NCI-H2107 (cell line): ENCODE measurements at places on chromosomes 4 and X.

GRCh38 chr4:6410068-6410467 lies 62.3 kb downstream of the PPP2R2C start:
- no peak for DNase-seq

DNA sequence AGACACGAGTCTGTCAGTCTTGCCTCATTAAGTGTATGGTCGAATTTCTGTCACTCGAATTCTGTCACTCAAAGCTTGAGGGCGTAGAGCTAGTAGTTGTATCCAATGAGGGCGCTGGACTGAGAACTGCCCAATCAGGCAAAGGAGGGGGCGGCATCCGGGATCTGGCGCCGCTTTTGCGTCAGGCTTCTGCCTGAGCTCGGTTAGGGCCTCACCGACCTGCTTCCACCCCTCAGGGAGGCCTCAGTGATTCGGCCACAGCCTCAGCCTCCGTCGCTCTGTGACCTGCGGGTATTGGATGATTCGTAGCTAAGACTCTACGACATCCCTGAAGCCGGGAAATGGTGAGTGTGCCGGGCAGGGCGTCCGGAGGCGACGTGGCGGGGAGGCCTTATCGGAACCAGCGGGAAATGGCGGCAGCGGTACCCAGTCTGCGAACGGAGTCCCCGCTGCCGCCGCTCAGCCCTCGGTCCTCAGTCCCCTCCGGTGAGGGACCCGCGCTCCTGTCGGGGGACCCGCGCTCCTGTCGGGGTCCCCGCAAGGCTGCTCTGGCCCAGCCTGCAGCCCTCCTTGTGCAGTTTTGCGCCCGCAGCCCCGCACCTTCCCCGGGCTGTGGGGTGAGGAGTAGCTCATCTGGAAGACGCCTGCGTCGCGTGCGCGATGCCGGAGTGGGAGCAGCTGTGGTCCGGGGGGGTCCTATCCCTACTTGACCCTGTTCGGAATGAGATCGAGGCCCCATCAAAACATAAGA lies 88.3 kb downstream of the ZNF718 start:
- no peak for DNase-seq

- DNase-seq, result no peak
Observed at GRCh38 chrX:136525738-136526606, 6.0 kb upstream of the VGLL1 start.

DNA sequence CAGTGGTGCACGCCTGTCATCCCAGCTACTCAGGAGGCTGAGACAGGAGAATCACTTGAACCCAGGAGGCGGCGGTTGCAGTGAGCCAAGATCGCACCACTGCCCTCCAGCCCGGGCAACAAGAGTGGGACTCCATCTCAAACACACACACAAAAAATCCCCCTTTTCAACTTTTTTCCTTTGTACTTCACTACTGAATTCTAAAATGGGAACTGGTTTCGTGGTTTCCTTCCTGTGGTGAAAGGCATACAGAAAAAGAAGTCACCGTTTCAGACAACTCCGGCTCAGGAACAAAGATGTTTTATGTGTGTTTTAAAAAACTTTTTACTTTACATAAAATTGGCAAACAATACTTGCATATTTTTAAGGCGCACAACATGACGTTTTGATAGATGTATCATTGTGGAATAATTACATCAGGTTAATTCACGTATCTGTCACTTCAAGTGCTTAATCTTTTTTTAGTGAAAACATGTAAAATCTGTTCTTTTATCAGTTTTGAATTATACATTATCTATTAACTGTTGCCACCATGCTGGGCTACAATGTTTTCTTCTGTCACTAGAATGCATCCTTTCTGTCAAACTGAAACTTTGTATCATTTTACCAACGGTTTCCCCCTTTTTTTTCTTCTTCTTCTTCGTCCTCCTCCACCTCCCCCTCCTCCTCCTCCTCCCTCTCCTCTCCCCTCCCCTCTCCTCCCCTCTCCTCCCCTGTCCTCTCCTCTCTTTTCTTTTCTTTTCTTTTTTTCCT lies 186.0 kb downstream of the CRLF2 start:
- DNase-seq, result no peak

GRCh38 chr4:141900856-141901255 lies 264.5 kb downstream of the IL15 start:
- no peak for DNase-seq

- DNase-seq, result no peak
Observed at GRCh38 chr4:91325495-91325894, 978.3 kb upstream of the GRID2 start.

DNA sequence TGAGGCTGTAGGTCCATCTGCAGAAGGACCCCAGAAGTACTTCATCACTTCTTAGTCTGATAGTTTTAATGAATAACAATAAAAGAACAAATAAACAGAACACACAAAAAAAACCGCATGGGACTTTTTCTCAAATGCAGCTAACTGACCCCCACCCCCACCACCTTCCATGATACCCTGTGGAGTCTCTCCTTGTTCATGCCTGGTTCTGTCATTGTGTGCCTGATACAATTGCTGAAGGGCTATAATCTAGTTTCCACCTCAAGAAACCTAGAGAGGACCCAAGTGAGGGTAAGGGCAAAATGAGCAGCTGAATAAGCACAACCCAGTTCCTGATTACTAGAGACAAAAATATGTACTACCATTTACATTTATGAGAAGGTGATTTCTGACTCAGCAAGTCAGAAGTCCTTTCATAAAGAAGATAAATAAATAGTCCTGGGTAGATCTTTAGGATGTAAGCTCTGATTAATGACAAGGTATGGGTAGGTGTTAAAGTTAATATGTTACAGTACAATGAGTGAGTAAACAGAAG lies 155.1 kb downstream of the TMA16 start:
- no peak for DNase-seq

- DNase-seq, result no peak
Observed at GRCh38 chr4:121709766-121710405, 13.1 kb upstream of the ANXA5 start.

- no peak for DNase-seq
Observed at GRCh38 chr4:81455897-81456296, 15.8 kb downstream of the RASGEF1B start.

DNA sequence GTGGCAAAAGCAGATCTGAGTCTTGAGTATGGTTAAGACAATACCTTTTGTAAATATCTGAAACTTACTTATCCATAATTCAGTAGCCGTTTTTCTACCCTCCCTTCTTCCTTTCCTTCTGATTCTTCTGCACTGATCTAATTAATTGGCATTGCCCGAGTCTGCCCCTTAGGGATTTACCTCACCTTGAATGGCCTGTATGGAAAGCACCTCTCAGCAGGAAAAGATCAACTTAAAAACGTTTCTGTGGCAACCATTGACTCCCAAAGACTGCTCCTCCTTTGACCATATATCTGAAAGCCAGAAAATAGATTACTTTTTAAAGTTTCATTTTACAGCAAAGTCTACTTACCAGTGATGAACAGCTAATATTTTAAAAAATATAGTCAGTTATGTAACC lies 496.5 kb upstream of the LCORL start:
- DNase-seq, result no peak

DNA sequence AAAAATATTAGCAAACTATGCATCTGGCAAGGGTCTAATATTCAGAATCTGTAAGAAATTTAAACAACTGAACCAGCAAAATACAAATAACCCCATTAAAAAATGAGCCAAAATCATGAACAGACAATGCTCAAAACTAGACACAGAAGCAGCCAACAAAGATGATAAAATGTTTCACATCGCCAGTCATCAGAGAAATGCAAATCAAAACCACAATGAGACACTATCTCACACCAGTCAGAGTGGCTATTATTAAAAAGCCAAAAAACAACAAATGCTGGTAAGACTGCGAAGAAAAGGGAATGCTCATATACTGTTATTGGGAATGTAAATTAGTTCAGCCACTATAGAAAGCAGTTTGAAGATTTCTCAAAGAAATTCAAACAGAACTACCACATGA lies 201.3 kb upstream of the CPEB2 start:
- no peak for DNase-seq

- DNase-seq, result no peak
Observed at GRCh38 chr4:14874990-14875389, 127.3 kb upstream of the CPEB2 start.

DNA sequence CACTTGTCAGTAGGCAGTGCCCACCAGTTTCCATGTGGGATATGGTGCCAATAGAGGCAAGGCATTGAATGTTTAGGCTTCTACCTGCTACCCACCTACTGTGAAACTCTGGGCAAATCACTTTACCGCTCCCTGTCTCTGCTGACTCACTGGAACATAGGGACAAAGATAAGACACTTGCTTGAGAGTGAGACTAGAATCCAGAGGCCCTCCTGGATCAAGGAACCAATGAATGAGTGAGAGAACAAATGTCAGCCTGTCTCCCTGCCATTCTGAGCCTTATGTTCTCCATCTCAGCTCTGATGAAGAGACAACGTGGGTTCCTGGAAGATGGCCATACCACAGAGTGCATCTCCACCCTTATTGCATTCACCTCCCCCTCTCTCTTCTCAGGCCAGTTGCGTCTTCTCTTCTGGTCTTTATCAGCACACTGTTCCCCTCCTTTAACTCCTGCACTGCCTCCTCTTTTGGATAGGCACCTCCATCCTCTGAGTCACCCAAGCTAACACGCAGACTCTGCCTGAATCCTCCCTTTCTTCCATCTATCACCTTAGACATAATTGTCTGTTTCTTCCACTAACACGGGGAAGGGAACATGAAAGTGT lies 15.4 kb upstream of the PRRG3 start:
- no peak for DNase-seq

DNA sequence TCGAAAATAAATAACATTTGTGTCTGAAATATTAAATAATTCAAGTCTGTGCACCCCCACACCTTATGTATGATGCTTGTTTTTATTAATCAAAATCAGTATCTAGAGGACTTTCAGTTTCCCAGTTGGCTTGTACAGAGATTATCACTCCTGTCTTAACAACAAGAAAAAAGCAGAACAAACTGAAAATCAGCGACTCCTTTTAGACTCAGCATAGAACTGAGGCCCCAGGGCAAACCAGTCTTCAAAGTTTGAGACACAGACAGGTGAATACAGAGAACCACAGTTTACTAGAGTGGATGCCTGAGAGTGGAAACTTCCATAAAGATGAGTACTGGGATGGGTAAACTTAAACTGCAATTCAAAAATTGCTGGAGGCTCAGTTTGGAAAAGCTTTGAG lies 142.8 kb upstream of the KLF8 start:
- no peak for DNase-seq

DNA sequence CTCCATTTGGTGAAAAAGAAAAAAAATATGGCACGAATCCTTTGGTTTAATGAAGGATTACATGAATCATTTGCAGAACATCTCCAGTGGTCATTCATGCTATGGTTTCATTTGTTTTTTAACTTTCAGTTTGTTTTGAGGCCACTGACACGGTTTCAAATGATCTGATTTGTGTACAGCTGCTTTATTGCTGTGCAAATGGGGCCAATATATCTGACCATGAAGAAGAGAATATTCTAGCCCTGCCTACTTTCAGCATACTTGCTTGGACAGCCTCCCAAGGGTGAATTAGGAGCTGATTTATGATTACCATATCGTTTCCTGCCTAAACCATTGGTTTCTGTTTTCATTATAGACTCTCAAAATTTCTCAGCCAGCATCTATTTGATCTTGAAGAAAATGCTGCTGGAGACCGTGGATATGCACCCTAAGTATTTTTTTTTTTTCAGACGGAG lies 30.7 kb downstream of the SPARCL1 start:
- no peak for DNase-seq

DNA sequence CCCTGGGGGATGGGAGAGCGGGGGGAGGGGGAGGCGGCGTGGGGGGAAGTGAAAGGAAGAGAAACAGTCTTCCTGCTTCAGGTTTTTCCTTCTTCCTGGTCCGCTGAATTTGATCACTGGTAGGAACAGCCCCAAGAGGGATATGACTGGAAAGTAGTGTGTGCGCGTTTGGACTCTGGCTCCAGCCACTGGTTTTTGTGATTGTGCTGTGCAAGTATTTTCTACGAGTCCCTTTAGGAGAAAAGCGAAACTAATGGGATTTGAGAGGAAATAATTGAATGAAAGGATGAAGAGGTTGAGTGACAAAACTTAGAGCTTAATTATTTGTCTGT lies 836 bp downstream of the PRRG1 start:
- no peak for DNase-seq
